H7 (cell line): ENCODE measurements at places on chromosomes 6 and 20. TPM values are rescaled to one million over a fixed set of nuclear protein-coding genes. Genes with fewer than 3 reads are reported as not detected.

SCRT2 gene
- total RNA-seq, result 0.03 TPM in 1 of 2 replicates, not detected in the other

GRCh38 chr6:96687121-96687520, 124.2 kb downstream of the FHL5 start:
- DNase-seq, result no peak

- no peak for DNase-seq
Observed at GRCh38 chr20:48265791-48266190, 480.5 kb upstream of the SULF2 start.

GRCh38 chr6:14271789-14272736, 154.5 kb downstream of the CD83 start:
- DNase-seq, result no peak

MPC1 gene
- total RNA-seq, result 6.8 and 15.2 TPM in 2 replicates

GRCh38 chr6:159059885-159060506, 15.2 kb upstream of the TAGAP start:
- DNase-seq, result no peak

DNA sequence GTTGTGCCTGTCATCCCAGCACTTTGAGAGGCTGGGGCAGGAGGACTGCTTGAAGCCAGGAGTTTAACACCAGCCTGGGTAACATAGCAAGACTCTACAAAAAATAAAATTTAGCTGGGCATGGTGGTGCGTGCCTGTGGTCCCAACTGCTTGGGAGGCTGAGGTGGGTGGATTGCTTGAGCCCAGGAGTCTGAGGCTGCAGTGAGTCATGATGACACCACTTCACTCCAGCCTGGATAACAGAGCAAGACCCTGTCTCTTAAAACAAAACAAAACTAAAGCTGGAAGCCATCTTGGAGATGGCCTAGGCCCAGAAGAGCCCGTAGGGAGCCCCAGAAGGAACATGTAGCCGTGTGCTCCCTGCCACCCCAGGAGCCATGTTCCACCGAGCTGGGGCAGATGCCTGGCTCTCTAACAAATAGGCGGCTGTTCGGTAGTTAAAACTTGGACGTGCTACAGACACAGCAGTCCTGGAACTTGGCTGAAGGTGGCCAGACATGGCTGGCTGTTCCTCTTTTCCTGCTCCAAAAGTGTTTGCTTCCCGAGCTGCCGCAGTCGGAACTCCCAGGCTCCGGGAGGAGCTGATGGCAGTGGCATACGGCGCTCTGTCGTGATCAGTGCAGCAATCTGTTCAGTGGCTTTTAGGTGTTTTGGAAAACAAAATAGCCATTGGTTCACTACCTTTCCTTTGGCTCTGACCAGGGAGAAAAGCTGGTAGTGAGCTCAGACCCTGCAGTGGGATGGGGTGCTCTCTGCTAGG, 37.0 kb downstream of the DYNLT1 start:
- DNase-seq, result no peak

KCNK5 gene
- 23.8 and 30.1 TPM in 2 replicates for total RNA-seq

GRCh38 chr6:111556004-111556403, 49.7 kb downstream of the TRAF3IP2 start:
- DNase-seq, result no peak

DNA sequence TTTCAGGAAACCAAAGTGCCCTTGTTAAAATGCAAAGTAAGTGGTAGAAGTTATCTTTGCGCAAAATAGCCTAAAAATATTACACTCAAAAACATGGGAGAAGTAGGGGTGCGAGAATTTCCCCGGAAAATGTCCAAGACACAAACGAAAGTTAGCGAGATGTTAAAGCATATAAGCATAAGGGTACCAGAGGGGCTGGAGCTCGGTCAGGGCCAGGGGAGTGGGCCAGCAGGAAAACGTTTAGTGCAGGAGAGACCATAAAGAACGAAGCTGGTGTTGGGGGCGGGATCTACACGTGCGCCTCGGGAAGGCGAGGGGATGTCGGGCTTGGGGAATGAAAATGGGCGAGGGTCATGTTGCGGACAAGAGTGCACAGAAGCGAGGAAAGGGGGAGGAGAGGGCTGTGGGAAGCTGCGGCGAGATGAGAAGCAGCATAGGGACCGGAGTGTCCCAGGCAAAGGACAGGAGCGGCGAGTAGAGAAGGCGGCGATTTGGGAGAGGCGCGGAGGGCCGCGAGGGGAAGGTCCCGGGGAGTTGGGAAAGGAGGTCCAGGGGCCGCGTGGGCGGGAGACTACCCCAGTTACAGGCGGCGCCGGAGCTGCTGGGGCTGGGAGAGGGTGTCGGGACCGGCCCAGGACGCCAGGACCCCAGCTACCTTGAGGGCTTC, 600 bp downstream of the XPO5 start:
- DNase-seq, result peak; percentile 75

DNA sequence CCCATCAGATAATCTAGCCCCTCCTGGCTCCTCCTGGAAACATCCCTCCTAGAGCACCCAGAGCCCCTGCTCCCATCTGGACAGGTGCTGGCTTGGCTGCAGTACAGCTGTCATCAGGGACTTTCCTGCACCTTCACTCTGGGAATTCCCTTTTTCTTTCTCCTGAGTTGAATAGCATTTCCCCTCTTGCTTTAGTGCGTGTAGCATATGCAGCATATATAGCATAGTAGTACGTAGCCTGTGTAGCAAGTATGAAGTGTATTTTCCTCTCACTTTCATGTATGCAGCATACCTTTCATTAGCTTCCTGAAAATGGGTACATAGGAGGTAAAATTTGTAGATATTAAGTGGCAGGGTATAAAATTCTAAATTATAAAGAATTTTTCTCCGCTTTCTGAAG, 352.9 kb downstream of the ESR1 start:
- DNase-seq, result no peak

DNA sequence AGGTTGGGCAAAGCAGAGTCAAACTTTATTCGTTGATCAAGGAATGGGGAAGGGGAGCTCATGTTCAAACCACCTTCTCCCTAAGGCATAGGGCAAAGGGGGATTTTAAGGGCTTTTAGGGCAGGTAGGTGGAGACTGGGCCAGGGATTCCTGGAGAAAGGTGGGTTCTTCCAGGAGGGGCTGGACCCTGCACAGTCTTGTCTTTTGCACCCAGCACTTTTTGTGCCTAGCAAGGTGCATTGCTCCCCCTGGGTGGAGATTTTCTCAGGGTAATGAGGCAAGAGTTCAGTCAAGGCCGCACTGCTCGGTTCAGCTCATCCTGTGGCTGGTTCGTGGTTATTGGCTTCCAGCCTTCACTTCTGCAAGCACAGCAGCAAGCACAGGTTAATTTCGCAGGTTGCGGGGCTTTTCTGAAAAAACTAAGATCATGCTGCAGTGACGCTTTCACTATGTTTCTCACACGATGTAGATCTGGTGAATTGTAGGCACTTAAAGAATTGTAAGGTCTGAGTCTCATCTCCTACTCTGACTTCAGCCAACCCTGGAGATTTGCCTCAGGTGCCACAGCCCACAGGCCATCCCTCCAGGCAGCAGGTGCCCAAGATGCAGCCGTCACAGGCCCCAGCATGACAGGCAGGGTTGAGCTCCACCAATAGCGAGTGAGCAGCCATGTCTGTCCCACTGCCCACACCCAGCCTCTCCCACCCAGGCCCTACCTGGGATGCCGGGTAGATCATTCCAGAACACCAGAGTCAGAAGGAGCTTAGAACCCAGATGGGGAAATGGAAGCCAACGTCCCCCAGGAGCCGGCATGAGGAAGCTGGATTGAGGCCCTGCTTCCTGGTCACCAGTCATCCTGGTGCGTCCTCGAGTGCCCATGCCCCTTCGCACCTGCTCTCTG, 37.1 kb downstream of the SUN5 start:
- DNase-seq, result peak; percentile 29

DNA sequence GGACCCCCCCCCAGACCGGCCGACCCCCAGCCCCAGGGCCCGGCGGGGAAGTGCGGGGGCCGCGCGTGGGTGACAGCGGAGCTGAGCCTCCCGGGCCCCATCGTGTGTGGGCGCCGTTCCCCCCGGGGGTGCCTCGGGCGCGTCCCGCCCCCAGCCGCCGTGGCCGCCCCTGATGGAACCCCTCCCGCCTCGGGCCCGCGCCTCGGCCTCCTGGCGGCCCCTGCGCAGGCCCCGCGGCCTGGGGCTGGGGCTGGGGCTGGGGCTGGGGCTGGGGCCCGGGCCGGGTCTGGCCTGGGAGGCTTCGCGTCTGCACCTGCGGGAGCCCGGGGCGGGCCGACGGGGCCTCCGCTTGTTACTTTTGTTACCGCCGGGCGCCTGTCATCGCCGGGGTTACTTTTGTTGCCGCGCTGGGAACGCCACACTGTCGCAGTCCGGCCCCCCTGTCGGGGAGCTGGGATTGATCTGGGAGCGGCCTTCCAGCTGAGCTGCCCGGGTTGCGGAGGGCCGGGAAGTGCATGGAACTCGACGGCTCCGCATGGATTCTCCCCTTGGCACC, 598 bp downstream of the OGFR start:
- peak; percentile 90 for DNase-seq

DNA sequence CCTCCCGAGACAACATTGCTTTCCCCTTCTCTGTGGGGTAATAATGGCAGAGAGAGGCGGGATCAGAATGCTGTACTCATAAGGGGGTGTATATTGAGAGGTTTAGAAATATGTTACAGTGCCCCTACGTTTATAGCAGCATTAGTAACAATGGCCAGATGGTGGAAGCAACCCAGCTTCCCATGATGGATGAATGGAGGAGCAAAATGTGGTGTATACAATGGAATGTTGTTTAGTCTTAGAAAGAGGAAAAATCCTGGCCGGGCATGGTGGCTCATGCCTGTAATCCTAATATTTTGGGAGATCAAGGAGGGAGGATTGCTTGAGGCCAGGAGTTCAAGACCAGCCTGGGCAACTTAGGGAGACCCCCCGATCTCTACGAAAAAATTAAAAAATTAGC, 12.9 kb downstream of the BANF2 start:
- no peak for DNase-seq

MUC22 gene
- total RNA-seq, result not detected in 2 replicates

DNA sequence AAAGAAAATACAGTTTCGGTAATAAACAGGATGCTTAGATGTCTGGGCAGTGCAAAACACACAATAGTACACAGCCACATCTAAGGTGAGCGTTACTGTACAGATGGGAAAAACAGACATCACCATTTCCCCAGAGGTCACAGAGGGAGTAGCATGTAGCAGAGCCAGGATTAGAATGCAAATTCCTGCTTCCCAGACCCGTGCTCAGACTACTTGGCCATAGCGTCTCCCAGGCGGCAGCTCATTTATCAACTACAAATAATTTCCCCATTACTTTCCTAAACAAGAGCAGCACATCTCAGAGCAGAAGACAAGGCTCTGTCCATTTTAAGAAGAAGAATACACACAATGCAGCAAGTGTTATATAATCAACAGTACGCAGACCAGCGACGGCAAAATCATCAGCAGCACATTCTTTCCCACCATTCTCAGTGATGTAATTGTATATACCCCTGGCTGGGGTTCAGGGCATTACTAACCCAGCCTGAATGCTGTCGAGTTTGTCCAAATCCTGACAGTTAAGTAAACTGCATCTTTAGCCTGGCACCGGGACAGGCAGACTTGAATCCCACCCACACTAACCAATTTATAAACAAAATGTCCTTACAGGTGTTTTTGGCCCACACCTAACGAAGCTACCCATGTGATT, 61.9 kb downstream of the CNKSR3 start:
- peak; percentile 28 for DNase-seq

DNA sequence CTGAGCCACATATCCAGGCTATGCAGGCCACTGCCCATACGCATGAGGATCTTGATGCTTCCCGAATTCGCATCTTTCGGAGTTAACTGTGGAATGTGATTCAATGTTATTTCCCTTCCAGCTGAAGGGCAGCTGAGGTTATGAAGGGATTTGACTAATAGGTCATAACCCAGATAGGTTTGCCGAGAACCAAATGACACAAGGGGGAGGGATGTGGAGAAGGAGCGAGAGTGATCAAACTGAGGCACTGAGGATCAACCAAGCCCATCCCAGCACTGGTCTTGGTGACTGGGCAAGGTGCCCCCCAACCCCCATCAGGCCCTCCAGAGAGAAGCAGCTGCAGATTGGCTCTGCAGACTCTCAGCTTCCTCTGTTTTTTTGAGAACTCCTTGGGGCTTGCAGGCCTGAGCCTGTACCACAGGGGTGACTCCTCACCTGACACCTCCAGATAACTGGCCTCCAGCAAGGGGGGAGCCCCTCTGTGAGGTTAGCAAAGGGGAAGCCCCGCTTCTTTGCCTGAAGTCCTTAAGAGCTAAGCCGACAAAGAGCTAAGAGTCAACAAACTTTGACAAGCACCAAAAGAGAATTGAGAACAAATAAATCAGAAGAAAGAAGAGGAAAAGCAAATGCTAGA, 185.9 kb downstream of the PDE7B start:
- no peak for DNase-seq

DNA sequence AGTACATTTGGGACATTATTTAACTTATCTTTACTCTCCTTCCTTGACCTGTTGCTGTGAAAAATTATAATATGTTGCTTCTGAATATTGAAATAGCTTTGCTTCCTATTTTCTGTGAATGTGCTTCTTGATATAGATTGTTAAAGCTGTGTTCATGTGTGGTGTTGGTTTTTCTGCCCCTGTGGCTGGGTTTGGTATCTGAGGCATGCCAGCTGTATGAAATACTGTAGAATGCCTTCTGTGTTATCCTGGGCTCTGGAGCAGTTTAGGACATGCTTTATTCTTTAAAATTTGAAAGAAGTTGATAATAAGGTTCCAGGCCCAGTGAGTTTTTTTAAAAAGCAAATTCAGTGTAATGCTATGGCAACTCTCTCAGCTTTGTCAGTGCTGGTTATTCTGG, 71.7 kb downstream of the HIVEP1 start:
- no peak for DNase-seq

MTG2 gene
- total RNA-seq, result 32.7 and 37.8 TPM in 2 replicates

DNA sequence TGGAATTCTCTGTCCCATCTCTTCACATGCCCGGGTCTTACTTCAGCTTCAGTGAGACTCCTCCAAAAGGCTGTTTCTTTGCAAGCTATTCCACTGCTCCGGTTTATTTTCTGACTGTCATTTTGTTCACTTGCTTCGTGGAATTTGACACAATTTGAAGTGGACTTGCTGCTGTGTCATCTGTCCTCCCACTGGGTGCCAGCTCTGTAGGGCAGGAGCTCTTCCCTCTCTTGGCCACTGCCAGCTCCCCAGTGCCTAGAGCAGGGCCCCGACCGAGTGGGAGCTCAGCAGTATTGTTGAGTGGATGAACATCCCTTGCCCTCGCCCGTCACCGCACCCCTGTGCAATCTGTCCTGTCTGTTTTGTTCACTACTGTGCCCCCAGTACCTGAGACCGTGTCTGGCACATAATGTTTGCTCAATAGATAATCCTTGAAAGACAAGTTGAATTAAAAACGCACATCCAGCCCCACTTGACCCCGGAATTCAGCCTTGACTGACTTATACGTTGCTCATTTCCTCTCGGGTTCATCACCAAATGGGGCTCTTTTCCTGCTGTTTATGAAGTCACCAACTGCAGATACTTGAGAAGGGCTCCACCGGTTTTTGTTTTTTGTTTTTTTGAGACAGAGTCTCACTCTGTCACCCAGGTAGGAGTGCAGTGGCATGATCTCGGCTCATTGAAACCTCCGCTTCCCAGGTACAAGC, 170.3 kb upstream of the KCNG1 start:
- DNase-seq, result no peak

GRCh38 chr20:51614687-51615086, 72.2 kb upstream of the NFATC2 start:
- DNase-seq, result no peak
